GM12878 (cell line): ENCODE measurements at places on chromosomes 7 and 10. TPM values are rescaled to one million over a fixed set of nuclear protein-coding genes. Genes with fewer than 3 reads are reported as not detected.

DNA sequence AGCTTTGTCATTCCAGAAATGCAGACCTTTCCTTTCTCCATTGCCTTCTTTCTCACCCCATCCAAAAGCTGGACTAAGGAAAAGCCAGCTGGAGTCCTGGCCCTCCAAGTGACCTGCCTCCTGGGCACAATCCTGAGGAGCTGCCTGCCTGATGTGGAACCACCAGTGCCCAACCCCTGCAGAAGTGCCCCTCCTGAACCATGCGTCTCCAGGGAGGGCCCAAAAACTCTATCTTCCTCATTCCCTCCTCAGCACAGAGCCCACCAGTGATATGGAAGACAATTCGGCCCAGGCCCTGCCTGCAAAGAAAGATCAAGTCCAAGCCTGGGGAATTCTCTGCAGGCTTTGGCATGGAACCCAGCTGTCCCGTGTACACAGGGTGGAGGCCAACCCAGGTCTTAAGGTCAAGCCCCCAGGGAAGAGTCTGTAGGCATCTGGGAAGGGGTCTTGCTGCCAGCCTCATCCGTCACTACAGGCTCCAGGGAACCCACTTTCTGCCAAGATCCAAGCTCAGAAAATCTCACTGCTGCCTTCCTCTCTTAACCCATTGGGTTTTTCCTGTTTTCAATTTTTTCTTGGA lies 3.5 kb upstream of the GRID1 start:
- DNase-seq: no peak

GRCh38 chr7:81684514-81685269 lies 85.2 kb downstream of the HGF start:
- DNase-seq: peak; percentile 74

GRCh38 chr10:132614431-132615340 lies 77.1 kb downstream of the INPP5A start:
- no peak for DNase-seq

DNA sequence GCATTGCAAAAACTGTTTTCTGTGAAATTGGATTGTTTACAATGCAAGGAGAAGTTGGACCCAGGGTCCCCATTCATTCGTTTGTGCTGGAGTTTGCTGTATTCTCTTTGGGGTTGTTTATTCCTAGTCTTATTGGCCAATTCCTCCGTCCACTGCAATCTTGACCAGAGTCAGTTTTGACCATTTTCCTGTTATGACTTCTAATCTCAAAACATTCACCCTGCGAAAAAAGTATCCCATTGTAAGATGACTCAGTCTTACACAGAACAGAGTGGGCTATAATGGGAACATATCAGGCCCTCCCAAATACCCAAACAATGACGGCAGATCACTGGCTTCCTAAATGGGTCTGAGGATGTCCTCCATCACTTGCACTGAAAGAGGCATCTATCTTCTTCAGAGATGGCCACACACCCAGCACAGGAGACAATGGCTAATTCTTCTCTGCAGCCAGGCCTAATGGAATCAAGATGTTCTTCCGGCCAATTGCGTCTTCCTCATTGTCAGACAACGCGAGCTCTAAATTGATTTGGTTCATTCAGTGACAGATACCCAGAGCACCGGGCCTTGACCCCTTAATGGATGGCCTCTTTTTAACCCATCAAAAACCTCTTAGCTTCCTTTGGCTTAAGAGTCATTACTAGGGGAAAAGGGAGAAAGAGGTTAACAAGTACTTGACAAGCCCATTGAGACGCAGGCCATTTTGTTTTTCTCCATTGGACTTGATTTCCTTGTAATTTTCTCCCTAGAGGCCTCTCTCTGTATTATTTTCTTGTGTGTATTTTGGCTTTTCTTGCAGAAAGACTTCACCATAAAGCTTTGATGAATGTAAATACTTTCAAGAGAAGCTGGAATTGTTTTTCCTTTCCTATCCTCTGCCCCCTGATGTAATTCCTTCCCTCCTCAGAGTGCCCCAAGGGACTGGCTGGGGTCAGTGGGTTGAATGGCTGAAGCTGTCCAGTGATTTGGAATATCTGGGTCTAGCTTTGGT lies 129.6 kb downstream of the PRPF18 start:
- DNase-seq: no peak

GRCh38 chr10:99858849-99859248 lies 76.4 kb downstream of the ABCC2 start:
- no peak for DNase-seq

- no peak for DNase-seq
Observed at GRCh38 chr7:2644562-2645273, 12.9 kb downstream of the TTYH3 start.

GRCh38 chr10:132443605-132443982 lies 46.6 kb downstream of the PWWP2B start:
- no peak for DNase-seq

DNA sequence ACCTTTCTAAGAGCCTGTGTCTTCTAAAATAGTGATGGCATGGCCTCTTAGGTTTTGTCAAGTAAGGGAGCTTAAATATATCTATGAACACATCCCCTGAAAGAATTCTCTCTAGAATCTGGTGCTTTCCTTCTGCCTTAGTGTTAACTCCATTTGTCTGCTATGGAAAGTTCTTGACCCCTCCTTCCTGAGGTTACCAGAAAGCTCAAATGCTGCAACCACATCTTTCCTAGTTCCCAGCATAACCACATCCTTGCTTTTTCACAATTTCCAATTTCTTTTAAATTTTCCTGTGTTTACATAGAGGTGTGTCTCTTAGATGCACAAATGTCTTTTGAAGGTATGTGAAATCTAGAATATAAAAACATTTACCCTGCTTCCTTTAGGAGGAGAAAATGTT lies 16.4 kb upstream of the GSDME start:
- DNase-seq: no peak

- DNase-seq: peak; percentile 47
Observed at GRCh38 chr7:12686891-12687717, at the start of gene ARL4A. Gene ARL4A (plus strand): TSS chr7:12687633. CDS start chr7:12688255, 622 bp downstream.

DNA sequence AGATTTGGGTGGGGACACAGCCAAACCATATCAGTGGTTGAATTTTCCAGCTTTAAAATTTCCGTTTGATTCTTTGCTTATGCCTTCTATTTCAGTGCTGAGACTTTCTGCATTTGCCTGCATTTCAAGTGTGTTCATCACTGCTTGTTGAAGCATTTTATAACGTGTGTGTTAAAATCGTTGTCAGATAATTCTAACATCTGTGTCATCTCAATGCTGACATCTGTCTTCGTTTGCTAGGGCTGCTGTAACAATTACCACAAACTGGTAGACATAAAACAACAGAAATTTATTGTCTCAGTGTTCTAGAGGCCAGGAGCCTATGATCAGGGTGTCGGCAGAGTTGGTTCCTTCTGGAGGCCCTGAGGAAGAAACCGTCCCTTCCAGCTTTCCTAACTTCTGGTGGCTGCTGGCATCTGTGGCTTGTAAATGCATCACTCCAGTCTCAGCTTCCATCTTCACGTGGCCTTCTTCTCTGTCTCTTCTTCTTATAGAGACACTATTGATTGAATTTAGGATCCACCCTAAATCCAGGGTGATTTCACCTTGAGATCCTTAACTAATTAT lies 71.1 kb upstream of the SDK1 start:
- DNase-seq: no peak

The FLNC gene
- total RNA-seq: 0.21 and 0.32 TPM in 2 replicates

The GBX1 gene
- not detected in 2 replicates for total RNA-seq

The CTBP2 gene
- total RNA-seq: 0.56 and 0.72 TPM in 2 replicates

The HOXA2 gene
- not detected in 2 replicates for total RNA-seq

The TFEC gene
- 4.2 and 5.8 TPM in 2 replicates for total RNA-seq
